ENCODE measurements at places on chromosomes 4 and X.

GRCh38 chr4:27397886-27398285 lies 537.2 kb downstream of the STIM2 start:
- no peak for DNase-seq

DNA sequence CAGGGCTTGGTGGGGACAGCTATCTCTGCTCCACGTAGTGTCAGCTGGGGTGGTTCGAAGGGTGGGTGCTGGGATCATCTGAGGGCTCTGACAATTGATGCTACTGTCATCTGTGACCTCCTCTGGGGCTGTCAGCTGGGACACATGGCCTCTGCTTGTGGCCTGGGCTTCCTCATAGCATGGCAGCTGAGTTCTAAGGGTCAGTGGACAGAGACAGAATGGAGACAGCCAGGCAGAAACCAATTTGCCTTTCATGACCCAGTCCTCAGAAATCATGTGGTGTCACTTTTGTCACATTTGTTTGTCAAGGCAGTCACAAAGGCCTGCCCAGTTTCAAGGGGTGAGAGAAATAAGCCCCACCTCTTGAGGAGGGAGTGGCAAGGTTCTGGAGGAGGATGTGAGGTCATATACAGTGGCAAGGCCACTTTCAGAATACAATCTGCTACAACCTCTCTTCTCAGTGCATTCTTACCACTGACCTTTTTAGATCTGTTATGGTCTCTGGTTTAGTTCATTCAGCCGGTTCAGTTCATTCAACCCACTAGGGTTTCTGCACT lies 103.6 kb upstream of the BCOR start:
- DNase-seq = no peak

DNA sequence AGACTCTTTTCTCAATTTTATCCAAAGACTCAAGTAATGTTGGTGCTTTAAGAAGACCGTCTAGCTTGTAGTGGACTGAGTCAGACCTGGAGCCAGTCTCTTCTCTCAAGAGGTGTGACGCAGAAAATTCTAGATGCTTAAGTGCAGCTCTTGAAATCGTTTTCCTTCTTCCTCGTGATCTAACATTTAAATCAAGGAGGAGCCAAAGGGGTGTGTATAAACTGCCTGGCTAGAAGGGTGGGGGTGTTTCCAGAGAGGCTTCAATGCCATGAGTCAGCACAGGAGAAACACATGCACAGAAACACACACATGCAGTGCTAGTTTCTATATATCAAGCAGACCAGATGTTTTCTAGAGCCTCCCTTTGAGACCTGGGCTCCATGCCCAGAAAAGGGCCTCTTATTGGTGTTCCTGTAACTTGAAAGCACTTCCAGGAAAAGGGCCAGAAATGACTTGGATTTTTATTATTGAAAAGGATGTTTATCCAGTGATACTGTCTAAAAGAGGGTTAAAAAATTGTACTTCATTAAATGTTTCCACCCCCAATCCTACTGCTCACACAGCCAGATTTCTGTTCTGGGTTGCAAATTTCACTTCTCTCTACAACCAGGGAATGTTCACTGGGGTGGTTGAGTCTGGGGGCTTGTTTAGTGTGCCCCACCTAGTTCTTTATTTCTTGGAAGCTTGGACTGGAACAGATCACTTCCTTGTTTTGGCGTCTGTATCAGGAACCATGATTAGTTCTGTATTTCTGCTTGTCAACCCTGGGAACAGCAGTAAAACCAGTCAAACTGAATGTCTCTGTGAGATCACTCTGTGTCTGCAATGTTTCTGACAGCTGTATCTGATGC lies at the start of gene CLIC2:
CLIC2 (minus strand) TSS at position 129 of the 851 bp plus-strand sequence. CDS start 187 bp downstream, outside the sequence.
- no peak for DNase-seq

DNA sequence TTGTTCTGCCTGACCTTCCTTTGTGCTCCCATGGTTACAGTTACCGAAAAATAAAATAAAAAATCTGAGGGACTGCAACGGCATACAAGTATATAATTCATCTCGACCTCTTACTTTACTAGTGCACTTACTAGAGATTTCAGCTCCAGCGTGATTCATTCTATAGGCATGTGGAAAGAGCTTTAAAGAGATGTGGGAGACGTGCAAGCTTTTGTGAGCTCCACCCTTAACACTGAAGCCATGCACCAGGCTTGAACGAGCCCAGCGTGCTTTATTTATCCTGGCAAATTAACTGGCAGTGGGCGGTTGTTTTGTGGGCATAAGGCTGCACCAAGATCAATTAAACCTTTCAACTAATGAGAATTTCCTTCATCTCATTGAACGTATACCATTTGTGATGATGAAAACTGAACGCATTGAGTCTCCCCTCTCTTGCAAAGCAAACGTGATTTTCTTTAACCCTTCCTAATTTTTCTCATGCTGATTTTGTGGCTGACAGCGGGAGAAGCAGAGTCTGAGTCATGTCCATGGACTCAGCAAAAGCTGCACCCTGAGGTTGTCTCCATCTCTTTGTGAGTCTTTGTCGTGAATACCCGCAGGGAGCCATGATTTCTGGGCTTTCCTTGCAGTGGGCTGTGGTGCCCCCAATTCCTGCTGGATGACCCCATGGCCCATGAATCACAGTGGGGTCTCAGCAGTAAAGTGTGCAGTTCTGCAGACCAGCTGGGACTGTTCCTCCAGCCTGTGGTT lies 60.1 kb downstream of the MXRA5 start:
- no peak for DNase-seq

- no peak for DNase-seq
Measured at GRCh38 chr4:185657183-185657582, 121.9 kb upstream of the PDLIM3 start.
